ENCODE measurements at places on chromosomes 3 and 15. TPM values are rescaled to one million over a fixed set of nuclear protein-coding genes. Genes with fewer than 3 reads are reported as not detected.

GOLGA6L7 gene
- not detected for total RNA-seq

DNA sequence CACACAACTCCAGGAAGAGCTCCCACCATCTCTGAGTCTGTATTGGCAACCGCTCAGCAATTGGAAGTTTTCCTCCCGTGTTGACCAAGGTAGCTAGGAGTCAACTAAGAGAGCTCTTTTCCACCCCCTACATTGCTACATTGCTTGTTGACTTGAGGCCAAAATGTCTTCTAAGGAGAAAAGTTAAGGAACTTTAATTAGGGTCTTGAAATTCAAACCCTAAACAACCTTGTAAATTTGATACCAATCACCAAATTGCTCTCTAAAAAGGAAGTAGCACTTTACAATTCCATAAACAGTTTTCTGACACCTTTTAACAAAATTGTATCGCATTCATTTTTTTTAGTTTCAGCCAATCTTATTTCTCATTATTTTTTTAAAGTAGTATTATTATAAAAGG is 35.5 kb upstream of the ST3GAL6 start:
- no peak for DNase-seq

DNA sequence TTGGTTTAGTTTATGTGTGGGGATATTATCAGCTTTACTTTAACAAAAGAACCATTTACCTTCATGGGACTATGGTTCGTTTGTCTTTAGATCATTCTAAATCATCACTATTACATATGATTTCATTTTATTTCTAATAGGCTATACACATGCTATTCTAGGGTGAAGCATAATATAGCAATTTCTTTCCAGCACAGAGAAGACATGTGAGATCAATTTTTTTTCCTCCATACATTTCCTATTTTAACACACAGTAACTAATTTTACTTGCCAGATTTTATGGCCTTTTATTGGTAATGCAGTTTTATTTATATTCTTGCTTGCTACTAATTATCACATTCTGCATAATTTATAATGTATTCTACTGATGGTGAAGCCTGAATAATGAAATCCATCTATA is 287.1 kb downstream of the ROBO1 start:
- DNase-seq: no peak

FBXW12 gene
- not detected for total RNA-seq

- DNase-seq: peak; percentile 88
Measured at GRCh38 chr3:4994823-4995499, 15.7 kb downstream of the BHLHE40 start.

DNA sequence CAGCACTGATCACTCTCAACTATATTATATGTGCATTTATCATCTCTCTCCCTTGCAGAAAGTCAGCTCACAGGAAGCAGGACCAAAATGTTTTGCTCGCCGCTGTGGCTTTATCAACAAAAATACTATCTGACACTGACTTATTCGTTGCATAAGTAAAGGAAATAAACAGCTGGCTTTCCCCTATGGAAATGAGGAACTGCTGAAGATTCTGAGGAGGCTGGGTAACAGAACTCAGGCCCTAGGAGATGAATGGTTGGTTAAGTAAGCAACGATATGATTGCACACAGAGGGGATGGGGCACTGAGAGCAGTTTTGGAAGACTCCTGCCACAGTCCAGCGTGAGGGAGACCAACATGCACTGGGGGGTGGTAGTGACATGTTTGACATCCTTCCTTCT is 181.1 kb downstream of the STT3B start:
- DNase-seq: no peak

DNA sequence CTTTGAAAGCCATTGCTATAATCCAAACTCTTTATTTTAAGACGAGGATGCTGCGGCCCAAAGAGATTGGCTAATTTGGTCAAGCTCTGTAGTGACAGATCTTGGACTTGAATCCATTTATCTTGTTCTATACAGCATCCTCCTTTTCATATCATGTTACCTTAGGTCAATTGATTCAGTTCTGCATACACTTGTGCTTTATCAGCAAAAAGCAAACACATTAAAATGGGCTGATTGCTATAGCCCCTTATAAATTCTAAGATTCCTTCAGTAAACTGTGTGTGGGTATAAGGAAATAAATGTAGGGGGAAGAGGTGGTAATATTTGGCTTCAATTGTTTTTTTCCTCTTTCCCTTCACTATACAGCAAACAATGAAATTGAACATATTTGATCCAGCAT is 40.1 kb upstream of the NECTIN3 start:
- no peak for DNase-seq

GRCh38 chr15:52798529-52799101 is 8.5 kb upstream of the ONECUT1 start:
- no peak for DNase-seq

- DNase-seq: no peak
Measured at GRCh38 chr15:42808913-42809312, 72.0 kb upstream of the CDAN1 start.

- DNase-seq: no peak
Measured at GRCh38 chr3:25021816-25022215, 406.2 kb upstream of the RARB start.

ZMYND10 gene
- total RNA-seq: 0.35 TPM

DNA sequence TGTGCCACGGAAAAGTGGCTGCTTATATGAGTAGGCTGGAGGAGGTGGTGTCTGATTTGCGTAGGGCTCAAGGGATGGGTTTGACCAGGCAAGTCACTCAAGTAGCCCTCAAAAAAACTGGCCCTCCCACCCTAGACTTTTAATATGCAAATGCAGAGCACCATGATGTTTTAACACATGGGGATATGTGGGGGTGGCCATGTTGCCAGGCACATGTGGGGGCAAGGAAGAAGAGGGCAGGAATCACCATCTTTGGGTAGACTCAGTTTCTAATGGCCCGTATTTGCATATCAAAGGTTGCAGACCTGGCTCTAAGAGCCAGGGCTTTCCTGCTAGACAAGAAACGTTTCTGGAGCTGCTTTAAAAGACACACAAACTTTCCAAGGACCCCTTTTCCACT is 307.2 kb upstream of the NDN start:
- no peak for DNase-seq

DNA sequence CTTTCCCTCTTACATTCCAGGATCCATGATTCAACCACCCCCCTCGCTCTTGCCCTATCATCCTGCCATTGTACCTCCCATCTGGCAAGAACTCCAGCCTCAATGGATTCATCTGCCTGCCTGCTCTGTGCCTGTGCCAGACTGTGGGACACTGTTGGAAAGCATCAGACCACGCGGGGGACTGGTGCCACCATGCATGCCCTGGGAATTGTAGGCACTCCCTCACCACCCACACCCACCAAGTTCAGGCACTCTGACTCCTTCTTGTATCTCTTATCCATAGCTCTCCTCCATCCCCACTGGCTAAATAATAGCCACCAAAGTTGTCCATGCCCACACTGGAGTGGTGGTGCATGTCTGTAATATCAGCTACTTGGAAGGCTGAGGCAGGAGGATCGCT is 143.8 kb downstream of the TPRA1 start:
- DNase-seq: peak; percentile 54

IQSEC1 gene
- 59.7 TPM for total RNA-seq

- DNase-seq: no peak
Measured at GRCh38 chr15:85422607-85423006, 42.2 kb downstream of the AKAP13 start.

DNA sequence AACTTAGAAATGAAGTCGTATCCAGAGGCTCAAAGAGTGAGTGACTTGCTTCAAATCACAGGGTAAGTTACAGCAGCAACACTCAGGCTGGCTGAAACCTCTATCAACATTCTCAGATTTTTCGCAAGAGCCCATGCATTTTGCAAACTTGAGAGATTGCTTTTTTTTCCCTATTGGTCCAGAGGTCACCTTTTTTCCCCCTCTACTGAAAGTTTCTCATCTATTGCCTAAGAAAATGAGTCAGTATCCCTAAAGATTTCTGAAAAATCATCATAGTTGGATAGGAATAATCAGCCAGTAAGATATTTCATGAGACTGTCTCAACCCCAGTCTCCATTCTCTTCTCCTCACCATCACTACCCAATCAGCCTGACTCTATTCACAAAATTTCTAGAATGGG is 410.6 kb downstream of the FOXP1 start:
- no peak for DNase-seq

GRCh38 chr15:65962187-65962586 is 92.9 kb downstream of the RAB11A start:
- no peak for DNase-seq

DNA sequence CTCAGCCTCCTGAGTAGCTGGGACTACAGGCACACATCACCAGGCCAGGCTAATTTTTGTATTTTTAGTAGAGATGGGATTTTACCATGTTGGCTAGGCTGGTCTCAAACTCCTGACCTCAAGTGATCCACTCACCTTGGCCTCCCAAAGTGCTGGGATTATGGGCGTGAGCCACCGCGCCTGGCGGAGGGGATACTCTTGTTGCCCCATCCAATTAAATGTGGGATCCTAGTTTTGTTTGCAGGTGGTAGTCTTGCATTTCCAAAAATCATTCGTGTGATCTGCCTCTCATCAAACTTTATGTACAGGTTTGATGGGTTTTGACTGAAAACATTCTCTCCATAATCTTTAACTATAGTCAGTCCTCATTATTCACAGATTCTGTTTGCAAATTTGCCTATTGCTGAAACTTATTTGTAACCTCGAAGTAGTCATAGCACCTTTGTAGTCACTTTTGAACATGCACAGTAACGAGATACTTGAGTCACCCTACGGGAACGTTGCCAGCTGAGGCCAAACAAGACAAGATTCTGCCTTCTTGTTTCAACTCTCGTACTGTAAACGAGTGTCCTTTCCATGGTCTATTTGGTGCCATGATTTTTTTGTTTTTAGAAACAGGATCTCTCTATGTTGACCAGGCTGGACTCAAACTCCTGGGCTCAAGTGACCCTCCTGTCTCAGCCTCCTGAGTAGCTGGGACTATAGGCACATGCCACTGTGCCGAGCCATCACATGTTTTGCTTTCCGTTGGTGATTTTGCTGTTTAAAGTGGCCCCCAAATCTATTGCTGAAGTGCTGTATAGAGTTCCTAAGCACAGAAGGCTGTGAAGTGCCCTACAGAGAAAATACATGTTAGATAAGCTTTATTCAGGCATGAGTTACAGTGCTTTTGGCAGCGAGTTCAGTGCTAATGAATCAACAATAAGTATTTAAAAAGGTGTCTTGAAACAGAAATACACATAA is 8.1 kb upstream of the MAPK6 start:
- no peak for DNase-seq

DNA sequence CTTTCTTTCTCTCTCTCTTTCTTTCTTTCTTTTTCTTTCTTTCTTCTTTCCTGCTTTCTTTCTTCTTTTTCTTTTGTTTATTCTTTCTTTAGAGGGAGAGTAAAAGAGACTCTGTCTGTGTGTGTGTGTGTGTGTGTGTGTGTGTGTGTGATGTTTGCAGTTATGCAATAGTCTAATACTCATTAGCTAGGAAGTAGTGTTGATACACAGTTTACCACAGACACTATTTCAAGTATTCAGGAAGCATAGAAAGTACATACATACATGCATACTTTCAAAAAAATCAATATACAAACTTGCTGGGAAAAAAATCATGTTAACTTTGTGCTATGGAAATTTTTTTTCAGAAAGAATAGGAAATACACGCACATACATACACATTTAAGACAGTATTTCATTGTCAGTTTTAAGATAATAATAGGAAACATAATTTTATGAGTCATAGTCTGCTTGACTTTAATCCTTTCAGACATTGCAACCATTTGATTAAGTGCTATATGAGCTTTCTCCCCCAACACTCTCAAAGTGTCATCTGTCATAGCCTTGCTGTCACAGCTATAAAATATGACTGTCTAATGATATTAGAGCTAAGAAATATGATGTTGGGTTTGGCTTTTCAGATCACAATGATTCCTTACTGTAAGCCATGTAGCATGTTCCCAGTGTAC is 74.9 kb upstream of the EPHA3 start:
- no peak for DNase-seq

DNA sequence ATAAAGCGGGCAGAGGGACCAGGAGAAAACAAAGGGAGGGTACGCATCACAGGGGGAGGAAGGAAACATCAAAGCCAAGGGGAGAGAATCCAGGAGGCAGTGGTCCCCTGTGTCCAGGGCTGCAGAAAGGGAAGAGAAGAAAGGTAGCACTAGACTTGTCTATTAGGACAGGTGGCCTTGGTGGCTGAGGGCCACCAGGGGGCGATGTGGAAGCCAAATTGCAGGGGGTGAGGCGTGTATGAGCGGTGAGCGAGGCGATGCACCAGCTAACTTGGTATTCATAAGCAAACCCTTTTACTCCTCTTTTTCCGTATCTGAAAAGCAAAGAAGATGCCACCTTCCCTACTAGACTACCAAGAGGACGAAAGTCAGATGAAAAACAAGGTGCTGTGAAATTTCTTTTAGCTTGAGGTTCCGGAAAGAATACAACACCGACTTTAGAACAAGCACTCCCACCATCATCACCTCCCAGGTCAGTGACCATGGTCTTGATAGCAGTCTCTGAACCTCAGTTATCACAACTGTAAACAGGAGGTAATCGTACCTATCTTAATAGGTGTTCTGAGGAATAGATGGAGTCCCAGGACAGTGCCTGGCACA is 654.4 kb upstream of the ADAMTS9 start:
- DNase-seq: no peak

- peak; percentile 78 for DNase-seq
Measured at GRCh38 chr3:63864008-63864964, 619 bp downstream of the ATXN7 start.

DNA sequence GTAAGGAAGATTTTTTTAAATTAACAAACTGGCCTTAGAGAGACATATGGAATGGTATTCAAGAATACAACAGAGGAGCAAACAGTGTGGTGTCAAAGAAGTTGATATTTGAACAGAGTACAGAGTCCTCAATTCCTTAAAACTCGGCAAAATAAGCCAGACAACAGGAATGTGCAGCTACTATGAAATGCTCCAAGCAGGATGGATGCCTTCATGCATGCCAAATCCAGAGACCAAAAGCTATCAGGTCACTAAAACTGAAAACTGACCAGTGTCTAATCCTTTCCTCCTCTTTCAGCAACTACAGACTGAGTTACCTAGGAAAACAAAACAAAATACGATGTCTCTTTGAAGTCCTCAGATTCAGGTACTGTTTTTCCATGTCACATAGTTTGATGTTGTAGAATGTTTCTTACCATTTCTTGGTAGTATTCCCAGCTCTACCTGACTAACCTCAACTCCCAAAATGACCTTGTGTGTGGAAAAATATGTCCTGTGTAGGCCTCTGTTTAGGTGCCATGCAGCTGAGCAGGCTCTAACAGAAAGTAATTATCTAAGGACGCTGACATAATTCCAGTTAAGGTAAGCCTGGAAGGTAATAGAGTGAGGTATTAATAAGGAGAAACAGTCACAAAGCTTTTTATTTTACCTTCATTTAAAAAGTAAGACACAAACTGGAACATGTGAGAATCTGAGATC is 46.9 kb downstream of the TBL1XR1 start:
- no peak for DNase-seq

CEP19 gene
- 1.2 TPM for total RNA-seq

- no peak for DNase-seq
Measured at GRCh38 chr3:76582632-76583378, 457.1 kb upstream of the ROBO2 start.
